ENCODE measurements at places on chromosomes 7 and 10.

GRCh38 chr10:65565246-65565645 lies 1360.6 kb upstream of the LRRTM3 start:
- no peak for DNase-seq

DNA sequence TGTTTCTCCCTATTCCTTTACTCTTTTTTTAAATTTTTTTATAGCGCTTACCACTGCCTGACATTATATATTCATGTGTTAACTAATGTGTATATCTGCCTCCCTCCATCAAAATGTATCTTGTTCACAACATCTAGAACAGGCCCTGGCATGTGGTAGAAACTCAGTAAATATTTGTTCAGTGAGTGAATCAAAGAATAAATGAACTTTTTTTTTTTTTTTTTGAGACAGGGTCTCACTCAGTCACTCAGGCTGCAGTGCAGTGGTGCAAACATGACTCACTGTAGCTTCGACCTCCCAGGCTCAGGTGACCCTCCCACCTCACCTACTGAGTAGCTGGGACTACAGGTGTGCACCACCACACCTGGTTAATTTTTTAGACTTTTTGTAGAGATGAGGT lies 7.5 kb upstream of the CALD1 start:
- no peak for DNase-seq

DNA sequence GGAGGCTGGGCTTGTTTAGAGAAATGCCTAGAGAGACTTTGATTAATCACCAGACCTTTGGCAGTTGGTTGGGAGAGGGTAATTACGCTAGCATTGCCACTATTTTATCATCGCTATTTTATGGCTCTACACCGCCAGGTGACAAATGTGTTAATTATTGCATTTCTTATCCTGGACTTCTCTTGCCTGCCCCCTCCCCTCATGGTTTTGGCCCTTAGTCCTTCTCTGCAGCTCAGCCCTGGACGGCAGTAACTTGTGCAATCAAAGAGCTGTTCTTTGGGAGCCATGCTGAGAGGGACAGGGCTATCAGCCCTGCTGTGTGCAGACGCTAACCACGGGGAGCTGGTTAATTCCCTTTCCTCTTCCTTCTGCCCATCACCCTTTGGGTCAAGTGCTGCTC lies 585.0 kb downstream of the AUTS2 start:
- no peak for DNase-seq

GRCh38 chr10:34959321-34959720 lies 130.8 kb downstream of the CUL2 start:
- DNase-seq, result no peak

GRCh38 chr7:80008039-80008438 lies 126.6 kb upstream of the GNAI1 start:
- DNase-seq, result no peak

GRCh38 chr10:61958805-61959204 lies 57.3 kb downstream of the ARID5B start:
- DNase-seq, result no peak

DNA sequence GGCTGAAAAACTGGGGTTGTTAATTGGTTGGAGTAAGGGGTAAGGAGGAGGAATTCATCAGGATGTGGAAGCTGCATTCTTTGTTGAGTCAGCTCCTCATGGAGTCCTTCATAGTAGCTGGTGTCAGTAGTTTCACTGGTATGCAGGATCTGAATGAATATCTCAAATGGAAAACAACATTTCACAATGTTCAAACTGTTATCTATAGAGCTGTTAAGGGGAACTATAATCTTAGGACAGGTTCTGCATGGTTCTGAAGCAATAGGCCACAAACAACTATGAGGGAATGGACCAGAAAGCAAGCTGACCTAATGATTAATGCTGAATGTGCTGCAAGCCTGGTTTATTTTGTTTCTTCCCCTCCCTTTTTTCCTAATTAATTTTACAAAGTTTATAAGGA lies 225.8 kb downstream of the IPMK start:
- no peak for DNase-seq

- no peak for DNase-seq
These were observed 5.3 kb downstream of the GET4 start for GRCh38 chr7:881441-882234.

GRCh38 chr7:135650831-135651573 lies 11.3 kb upstream of the STMP1 start:
- DNase-seq, result no peak

DNA sequence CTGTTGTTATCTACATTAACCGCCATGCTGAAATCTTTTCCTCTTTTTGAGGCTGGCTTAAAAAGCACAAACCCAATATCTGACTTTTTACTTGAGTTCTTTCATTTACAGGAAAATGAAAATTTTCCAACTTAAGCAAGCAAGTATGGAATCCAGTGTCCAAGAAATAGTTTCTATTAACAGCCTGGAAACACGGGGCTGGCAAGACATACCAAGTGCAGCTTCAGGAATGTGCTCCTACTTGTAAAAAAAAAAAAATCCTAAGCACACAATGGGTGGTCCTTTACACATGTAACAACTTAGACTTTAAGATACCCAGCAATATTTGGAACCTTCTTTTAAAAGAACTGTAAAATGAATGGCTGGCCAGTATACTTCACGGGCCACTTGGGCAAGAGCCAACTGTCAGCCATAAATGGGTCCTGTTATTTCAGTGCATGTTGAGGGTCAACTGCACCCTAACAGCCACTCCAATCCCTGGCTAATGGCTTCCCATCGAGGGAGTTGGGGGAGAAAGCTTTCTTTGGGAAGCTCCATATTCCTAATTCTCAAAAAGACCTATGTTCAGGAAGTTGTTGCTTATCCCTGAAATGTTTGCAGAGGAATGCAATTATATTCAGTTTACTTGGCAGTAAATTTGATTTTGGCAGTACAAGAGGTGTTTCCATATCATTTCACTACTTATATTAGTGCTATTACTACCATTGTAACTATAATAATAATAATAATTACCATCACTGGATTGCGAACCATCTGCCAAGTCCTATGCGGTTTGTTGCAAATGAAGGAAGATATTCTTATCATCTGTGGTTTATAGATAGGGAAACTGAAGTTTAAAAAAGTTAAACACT lies 236.4 kb upstream of the TMEM72 start:
- no peak for DNase-seq

GRCh38 chr10:44963772-44964633 lies 4.4 kb downstream of the RASSF4 start:
- DNase-seq, result peak; percentile 23

- DNase-seq, result no peak
These were observed 276.3 kb downstream of the GPR37 start for GRCh38 chr7:124489082-124489819.

- DNase-seq, result no peak
These were observed 318.5 kb upstream of the SEMA3A start for GRCh38 chr7:84513061-84513460.

DNA sequence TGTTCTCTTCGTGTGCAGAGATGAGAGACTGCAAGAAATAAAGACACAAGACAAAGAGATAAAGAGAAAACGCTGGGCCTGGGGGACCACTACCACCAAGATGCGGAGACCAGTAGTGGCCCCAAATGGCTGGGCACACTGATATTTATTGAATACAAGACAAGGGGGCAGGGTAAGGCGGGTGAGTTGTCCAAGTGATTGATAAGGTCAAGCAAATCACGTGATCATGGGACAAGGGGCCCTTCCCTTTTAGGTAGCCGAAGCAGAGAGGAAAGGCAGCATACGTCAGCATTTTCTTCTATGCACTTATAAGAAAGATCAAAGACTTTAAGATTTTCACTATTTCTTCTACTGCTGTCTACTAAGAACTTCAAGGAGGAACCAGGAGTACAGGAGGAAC lies 762.1 kb downstream of the TNS3 start:
- DNase-seq, result no peak

- no peak for DNase-seq
These were observed 67.3 kb downstream of the ZNRF2 start for GRCh38 chr7:30351724-30352123.

DNA sequence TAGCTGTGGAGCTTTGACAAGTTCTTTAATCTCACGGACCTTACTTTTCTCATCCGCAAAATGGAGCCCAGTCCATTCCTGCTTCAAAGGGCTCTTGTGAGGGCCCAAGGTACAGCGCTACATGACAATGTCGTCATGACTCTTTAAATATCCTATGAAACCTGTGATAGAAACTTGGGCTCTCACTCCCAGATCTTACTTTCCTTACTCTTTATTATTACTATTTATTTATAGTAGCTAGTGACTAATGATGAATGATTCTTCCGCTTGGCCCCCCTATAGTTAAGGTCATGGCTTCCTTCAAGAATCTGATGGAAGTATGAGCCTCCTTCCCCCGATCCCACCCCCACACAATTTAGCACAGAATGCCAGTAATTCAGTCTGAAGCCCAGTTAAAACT lies 41.9 kb downstream of the RBM20 start:
- DNase-seq, result no peak

DNA sequence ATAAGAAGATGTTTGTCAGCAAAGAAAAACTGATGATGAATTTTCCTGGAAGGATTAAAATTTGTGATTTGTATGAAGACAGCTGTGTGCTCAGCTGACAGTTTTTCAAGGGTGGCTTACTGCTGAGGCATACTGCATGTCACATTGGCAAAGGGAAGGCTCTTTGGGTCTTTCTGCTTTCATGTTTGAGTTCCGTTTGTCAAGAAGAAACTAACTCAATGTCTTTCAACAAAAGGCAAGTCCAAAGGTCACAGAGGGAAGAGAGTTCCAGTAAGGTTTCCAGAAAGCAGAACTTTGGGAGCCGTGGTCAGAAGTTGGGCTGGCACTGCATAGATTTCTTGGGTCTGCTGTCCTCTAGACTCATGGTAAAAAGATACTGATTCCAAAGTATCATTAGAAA lies 16.9 kb downstream of the DYDC2 start:
- DNase-seq, result no peak

- DNase-seq, result no peak
These were observed 255.7 kb downstream of the GLI3 start for GRCh38 chr7:41981046-41982040.

DNA sequence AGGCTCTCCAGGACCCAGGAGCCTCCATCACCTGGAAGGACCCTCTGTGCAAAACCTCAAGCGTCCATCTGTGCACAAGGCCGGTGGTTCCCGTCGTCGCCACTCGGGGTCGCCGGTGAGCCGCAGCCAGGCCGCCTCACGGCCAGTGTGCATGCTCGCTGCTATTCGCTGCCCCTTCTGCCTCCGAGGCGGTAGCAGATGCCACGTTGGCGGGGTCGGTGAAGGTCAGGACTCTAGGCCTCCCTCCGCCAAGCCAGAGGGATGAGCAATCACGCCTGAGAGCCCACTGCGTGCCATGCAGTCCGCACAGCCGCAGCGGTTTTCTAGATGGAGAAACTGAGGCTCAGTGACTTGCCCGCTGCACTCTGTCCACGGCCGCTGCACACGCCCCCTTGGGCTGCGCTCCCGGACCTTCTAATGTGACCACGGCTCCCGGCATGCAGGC lies 5.7 kb downstream of the UPK3B start:
- peak; percentile 70 for DNase-seq

DNA sequence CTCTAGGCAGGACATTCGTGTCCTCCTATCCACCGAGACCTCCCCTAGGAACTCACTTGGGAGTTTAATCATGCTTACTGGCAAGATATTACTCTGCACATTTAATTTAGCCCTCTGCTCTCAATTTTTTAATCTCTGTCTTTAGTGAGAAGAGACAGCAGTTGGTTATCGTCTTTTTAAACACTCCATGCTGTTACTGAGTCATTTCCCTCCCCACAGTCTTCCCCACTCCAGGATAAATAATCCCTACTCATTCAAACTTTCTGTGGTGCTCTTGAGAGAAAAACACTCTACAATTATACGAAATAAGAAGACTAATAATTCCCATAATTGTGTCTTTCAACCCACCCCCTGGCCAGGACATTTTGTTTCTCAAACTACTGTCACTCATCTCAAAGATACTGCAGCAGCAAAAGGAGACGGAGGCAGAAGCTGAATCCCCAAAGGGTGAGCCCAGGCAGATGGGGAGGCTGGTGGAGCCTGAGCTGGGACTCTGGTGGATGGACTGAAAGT lies 84.2 kb downstream of the ANK3 start:
- DNase-seq, result no peak

DNA sequence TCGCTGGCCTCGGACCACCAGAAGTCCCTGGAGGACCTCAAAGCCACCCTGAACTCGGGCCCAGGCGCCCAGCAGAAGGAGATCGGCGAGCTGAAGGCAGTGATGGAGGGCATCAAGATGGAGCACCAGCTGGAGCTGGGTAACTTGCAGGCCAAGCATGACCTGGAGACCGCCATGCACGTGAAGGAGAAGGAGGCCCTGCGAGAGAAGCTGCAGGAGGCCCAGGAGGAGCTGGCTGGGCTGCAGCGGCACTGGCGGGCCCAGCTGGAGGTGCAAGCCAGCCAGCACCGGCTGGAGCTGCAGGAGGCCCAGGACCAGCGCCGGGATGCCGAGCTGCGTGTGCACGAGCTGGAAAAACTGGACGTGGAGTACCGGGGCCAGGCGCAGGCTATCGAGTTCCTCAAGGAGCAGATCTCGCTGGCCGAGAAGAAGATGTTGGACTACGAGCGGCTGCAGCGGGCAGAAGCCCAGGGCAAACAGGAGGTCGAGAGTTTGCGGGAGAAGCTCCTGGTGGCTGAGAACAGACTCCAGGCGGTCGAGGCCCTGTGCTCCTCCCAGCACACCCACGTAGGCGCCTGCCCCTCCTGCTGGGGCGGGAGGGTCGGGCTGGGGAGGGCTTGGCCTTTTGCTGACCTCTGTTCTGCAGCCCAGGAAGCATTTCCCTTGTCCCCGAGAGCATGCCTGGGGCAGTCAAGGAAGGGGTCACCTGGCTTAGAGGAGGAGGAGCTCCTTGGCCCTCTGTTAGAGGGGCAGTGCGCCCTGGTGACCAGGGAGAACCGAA lies 77.3 kb upstream of the GTF2IRD1 start:
- no peak for DNase-seq

GRCh38 chr7:2359610-2360009 lies 5.0 kb downstream of the EIF3B start:
- DNase-seq, result no peak

- DNase-seq, result no peak
These were observed 853.5 kb downstream of the GATA3 start for GRCh38 chr10:8908013-8908412.

DNA sequence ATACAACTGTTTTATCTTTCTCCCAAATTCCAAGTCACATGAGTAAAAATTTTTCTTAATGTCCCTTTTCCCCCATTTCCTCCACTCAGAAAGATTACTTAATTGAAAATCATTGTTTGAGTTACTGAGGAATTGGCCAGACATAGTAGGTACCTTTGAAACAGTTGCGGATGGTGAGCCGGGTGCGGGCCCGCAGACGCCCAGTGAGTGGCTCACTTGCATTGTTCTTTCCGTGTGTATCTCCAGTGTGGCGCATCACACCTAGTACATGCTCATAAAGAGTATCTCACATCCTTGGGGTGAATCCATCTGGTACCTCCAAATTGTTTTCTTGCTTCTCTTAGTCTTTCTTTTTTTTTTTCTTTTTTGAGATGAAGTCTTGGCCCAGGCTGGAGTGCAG lies 14.3 kb downstream of the TRRAP start:
- no peak for DNase-seq

- no peak for DNase-seq
These were observed 455.1 kb downstream of the AUTS2 start for GRCh38 chr7:70053421-70053820.

Data from NCI-H526 (cell line).